ENCODE measurements at places on chromosomes 5 and 9. TPM values are rescaled to one million over a fixed set of nuclear protein-coding genes. Genes with fewer than 3 reads are reported as not detected.

GRCh38 chr5:111375645-111376044 is 136.7 kb downstream of the STARD4 start:
- DNase-seq, result no peak

- DNase-seq, result no peak
Measured at GRCh38 chr5:146137967-146138403, 32.6 kb upstream of the PLAC8L1 start.

GRCh38 chr5:32307769-32308194 is 5.0 kb downstream of the MTMR12 start:
- DNase-seq, result no peak

GRCh38 chr5:132472431-132472830 is 18.1 kb downstream of the IRF1 start:
- no peak for DNase-seq

DNA sequence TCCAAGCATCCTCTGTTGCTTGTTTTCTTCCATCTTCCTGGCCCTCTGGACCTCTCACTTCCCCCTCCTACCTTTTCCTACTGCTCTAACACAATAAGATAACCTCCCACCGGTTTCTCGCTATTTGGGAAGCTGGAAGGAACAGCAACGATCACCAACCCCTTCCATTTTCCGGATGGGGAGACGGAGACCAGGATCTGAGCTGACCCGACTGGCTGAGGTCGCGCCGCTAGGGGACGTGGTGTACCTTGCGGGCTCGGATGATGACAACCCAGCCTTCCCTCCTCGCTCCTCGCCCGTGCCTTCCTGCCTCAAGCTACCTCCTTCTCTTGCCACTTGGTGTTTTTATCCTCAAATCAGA is 1.9 kb downstream of the LPAR1 start:
- DNase-seq, result no peak

DNA sequence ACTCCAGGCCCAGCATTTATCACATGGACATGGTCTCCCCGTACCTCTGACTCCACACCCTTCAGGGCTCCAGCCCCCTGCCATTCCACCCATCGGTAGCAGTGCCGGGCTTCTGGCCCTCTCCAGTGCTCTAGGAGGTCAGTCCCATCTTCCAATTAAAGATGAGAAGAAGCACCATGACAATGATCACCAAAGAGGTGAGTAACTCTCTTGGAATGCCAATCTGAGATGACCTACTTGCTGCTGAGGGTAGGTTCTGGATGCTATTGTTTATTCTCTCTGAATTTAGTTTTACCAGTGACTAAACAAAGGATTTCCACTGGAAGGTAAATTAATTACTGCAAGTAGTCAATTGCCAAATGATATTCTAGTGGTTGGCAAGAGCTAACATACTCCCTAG is 80.8 kb downstream of the TLE4 start:
- DNase-seq, result no peak

DNA sequence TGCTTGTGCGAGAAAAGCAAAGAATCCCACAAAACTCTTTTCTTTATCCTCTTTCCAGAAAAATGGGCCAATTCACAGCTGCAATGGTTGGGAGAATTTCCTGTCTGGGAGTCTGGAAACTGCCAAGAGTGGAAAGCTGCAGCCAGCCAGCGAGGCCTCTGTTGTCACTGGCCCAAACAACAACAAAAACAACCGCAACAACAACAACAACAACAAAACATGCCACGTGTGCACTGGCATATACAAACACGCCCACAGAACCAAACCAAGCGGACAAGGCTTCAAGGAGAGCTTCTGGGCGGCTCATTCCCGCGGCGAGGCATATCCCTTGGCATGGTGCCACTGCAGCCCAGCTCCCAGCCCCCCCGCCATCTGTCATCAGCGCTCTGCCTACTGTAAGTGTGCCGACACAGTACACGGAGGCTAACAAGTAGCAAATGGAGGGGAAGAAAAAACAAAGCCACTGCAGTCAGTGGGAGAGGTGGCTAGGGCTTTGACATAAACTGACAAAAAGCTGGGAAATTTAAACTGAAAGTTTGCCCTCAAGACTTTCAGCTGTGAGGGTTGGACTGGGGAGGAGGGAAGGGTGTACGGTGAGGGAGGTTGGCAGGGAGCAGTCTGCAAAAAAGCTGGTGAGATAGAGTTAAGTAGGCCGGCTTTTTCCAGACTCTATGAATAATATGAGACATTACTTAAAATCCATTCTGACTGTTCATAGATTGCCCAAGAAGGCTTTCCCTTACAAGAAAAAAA is 165.0 kb upstream of the ZNF462 start:
- peak; percentile 90 for DNase-seq

GRCh38 chr5:132777209-132778069 is at the start of gene SEPTIN8:
SEPTIN8 (minus strand) TSS chr5:132777239; CDS start chr5:132777137, 102 bp downstream.
- DNase-seq, result peak; percentile 60

DNA sequence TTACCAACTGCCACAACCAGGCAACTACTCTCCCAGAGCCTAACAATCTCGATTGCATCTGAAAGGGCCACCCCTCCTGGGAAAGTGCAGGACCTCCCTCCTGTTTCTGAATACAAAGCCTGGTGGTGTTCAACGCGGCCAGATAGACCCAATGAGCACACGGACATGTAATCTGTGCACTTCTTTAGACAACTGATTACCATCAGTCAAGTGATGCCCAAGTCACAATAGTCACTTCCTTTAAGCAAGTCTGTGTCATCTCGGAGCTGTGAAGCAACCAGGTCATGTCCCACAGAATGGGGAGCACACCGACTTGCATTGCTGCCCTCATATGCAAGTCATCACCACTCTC is 739 bp downstream of the C9orf72 start:
- peak; percentile 70 for DNase-seq

GRCh38 chr5:54717870-54718269 is 200.3 kb downstream of the SNX18 start:
- no peak for DNase-seq

- no peak for DNase-seq
Measured at GRCh38 chr9:133914442-133915342, 77.4 kb downstream of the VAV2 start.

- DNase-seq, result no peak
Measured at GRCh38 chr5:75471193-75471592, 40.2 kb downstream of the CERT1 start.

GRCh38 chr5:151058891-151059489 is 21.8 kb downstream of the TNIP1 start:
- no peak for DNase-seq

GRCh38 chr5:79929095-79929494 is 62.0 kb downstream of the MTX3 start:
- peak; percentile 15 for DNase-seq

GRCh38 chr5:146109379-146109778 is 4.0 kb upstream of the PLAC8L1 start:
- DNase-seq, result no peak

Gene FGF10
- total RNA-seq, result not detected

Gene MYMK
- not detected for total RNA-seq

Gene PCDHGA7
- total RNA-seq, result not detected

Gene CCDC192
- not detected for total RNA-seq

Gene NR2F1-AS1
- 20.8 TPM for total RNA-seq

Gene NUTM2F
- total RNA-seq, result not detected

Gene SV2C
- total RNA-seq, result 0.43 TPM

Gene DMRT3
- total RNA-seq, result not detected

Gene FST
- total RNA-seq, result not detected

Gene SLIT3
- 0.03 TPM for total RNA-seq
